ENCODE measurements at places on chromosomes 11 and 22.

DNA sequence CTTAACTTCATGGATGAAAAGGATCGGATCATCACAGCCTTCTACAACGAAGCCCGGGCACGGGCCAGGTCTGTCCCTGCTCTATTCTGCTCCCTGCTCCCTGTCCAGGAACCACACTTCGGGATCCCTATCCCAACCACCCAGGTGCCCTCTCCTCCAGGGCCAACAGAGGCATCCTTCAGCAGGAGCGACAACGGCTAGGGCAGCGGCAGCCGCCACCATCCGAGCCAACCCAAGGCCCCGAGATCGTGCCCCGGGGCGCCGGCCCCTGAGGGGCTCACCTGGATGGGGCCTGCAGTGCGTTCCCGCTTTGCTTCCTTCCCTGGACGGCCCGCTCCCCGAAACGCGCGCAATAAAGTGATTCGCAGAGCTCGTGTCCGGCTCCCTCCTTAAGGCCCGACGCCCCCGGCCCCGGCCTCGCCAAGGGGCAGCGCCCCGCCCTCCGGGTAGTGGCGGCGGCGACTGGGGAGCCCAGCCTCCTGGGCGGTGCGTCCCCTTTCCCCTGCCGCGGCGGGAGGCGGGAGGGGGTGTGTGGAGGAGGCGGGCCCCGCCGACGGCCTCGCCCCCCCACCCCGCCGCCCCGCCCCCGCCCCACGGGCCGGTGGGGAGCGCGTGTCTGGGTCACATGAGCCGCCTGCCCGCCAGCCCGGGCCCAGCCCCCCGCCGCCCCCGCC is at the start of gene VEGFB:
Gene VEGFB (plus strand): TSS at position 672 of the 674 bp plus-strand sequence. CDS start 250 bp downstream, outside the sequence.
- peak; percentile 70 for DNase-seq

DNA sequence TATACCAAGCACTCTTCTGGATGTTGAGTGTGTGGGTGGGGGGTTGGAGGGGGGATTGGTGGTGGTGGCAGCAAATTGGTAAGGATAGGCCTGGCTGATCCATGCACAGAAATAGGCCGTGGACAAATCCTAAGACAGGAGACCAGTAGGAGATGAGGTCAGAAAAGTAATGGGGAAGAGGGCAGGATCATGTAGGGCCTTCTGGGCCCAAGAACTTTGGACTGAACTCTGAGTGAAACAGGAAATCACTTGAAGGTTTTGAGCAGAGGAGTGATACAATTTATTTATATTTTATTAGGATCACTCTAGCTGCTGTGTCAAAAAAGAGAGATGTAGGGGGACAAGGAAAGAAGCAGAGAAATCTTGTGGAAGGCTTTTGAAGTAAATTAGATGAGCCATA is 28.7 kb downstream of the TSG101 start:
- DNase-seq, result no peak

DNA sequence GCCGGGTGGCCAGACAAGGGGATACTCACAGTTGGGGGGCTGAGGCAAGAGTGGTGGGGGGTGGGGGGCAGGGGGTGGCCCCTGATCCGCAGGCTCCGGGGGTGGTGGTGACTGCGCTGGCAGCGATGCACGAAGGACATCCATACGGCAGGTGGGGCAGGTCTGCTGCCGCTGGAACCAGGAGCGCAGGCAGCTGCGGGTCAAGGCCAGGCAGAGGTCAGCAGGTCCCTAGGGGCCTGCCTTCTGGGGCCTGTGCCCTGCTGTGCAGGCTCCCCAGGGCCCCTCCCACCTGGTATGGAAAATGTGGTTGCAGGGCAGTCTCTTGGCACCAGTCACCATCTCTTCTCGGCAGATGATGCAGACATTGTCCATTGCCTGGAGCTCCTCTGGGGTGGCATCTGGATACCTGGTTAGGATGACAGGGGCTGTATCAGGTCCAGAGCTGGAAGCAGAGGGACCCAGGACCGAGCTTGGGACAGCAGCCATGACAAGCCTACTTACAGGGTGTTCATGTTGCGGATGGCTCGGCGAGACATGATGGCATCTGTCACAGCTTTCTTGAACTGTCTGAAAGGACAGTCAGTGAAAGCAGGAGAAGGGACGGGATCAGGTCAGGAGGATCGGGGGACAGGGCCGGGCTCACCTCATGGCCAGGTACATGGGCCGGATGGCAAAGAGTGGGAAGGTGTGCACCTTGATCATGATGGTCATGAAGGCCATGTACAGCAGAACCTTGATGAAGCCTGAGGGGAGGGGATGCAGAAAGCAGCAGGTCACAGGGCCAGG is 3.5 kb downstream of the SYVN1 start:
- DNase-seq, result no peak

DNA sequence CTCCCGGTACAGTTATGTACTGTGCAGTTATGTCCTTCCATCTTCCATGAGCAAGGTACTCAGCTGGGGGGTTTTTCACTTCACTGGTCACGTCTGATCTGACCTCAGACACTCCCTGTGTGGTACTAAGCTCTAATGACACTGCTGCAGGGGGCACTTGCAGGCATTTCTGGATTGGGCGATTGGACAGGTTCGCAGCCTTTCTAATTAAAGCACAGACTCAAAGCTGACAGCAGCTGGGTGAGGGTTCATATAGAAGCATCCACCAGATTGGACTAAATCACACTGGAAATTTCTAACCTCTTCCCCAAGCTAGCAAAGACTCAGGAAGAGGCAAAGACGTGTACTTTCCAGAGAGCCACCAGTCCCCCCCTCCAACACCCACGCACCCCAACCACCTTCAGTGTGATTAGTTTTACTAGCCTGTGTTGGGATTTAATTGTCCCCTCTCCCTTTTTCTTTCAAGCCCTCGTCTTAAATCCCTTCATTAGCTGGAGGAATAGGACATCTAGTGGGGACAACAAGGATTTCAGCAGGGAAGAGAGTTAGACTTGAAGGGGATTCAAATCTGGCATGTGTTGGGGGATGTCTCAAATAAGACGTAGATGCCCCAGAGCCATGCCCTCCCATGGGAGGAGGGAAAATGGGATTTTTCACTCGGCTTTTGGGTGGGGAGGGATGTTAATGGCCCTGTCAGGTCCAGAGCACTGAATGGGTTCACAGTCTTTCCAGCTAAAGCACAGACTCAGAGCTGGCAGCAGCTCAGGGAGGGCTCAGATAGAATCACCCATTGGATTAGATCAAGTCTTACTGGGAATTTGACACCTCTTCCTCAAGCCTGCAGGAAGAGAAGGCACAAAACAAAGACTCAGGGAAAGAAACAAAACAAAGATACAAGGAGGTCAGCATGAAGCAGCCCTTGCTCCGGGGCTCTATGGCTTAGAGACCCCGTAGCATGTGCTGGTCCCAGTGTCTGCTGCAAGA is 10.9 kb downstream of the INS start:
- peak; percentile 49 for DNase-seq

DNA sequence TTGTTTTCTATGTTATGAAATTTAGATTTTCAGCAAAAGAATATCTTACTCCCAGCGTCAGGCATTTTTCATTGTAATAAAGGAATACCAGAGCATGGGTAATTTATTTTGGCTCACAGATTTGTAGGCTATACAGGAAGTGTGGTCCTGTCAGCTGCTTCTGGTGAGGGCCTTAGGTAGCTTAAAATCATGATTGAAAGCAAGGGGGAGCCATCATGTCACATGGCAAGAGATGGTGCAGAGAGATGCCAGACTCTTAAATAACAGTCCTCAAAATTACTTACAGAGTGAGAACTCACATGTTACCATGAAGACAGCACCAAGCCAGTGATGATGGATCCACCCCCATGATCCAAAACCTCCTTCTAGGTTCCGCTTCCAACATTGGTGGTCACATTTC is 825.0 kb upstream of the CHORDC1 start:
- DNase-seq, result no peak

GRCh38 chr11:95898782-95899181 is 25.1 kb downstream of the MTMR2 start:
- DNase-seq, result no peak

All from EL (cell line).